ENCODE measurements at places on chromosomes 16 and 17. TPM values are rescaled to one million over a fixed set of nuclear protein-coding genes. Genes with fewer than 3 reads are reported as not detected.

The ITGAE gene
- 14.8 TPM for total RNA-seq

The FOXJ1 gene
- not detected for total RNA-seq

The KCNH6 gene
- not detected for total RNA-seq

The KRTAP2-2 gene
- total RNA-seq = not detected

The MAP2K6 gene
- 2.8 TPM for total RNA-seq

- peak; percentile 57 for DNase-seq
These were observed 1.2 kb downstream of the CYBC1 start for GRCh38 chr17:82449131-82449882.

DNA sequence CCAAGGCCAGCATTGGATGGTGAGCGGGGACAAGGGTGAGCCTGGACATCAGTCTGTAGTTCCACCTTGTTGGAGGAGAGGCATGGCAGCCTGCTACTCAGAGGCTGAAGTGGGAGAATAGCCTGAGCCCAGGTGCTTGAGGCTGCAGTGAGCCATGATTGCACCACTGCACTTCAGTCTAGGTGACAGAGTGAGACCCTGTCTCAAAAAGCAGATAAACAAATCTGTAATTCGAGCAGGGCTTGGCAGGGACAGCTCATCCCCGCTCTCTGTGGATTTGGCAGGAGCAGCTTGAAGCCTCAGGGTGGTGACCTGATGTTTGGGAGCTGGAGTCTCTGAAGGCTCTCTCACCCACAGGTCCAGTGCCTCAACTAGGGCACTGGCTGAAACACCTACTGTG lies 38.6 kb upstream of the ZCCHC14 start:
- no peak for DNase-seq

DNA sequence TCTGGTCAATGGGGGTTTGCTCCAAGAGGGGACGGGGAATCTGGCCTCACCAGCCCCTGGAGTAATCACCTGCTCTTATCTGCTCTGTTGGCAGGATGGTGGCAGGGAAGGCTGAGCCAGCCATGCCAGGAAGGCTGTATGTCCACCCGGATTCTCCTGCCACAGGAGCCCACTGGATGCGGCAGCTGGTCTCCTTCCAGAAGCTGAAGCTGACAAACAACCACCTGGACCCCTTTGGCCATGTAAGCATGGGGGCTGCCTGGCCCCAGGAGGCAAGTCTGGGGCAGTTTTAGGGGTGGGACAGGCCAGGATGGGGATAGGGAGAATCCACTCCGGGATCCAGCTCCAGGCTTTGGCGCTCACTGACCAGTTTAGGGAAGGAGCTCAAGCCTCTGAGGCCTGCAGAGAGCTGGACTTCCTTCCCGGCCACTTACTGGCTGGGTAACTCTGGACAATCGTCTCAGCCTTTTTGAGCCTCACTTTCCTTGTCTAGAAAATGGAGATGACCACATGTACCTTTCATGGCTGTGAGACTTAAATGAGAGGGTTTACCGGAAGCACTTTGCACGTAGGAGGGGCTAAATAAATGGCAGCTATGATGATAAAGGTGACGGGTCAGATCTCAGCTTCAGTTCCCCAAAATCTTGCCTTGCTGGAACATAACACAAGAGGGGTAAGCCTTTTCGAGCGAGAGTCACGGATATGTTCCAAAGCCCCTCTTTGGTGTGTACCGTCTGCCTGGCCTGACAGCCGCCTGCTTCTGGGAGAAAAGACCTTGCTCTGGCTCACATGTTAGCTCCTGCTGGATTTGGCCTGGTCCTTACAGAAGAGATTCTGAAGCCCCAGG lies 15.4 kb downstream of the TBX4 start:
- DNase-seq = peak; percentile 54

GRCh38 chr17:44074231-44074910 lies 3.8 kb downstream of the G6PC3 start:
- no peak for DNase-seq

GRCh38 chr17:80720610-80721577 lies 176.3 kb downstream of the RPTOR start:
- DNase-seq = no peak

DNA sequence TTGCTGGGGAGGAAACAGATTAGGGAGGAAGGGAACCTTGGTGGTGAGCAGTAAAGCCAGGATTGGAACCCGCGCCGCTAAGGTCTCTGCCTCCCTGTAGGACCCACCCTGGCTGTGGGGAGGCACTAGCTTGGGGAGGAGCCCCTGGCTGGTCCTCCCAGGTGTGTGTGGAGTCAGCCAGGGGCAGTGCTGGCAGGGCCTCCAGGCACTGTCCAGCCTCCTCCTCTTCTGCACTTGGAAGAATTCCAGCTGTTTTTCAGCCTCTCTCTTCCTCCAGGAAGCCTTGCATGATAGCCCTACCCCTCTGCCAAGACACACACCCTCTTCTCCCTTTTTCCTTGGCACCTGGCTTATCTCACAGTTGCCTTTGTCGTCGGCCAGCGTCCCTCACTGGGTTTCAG lies 34.8 kb downstream of the TMEM235 start:
- peak; percentile 21 for DNase-seq

- no peak for DNase-seq
These were observed 32.1 kb downstream of the ABR start for GRCh38 chr17:1147664-1148063.

DNA sequence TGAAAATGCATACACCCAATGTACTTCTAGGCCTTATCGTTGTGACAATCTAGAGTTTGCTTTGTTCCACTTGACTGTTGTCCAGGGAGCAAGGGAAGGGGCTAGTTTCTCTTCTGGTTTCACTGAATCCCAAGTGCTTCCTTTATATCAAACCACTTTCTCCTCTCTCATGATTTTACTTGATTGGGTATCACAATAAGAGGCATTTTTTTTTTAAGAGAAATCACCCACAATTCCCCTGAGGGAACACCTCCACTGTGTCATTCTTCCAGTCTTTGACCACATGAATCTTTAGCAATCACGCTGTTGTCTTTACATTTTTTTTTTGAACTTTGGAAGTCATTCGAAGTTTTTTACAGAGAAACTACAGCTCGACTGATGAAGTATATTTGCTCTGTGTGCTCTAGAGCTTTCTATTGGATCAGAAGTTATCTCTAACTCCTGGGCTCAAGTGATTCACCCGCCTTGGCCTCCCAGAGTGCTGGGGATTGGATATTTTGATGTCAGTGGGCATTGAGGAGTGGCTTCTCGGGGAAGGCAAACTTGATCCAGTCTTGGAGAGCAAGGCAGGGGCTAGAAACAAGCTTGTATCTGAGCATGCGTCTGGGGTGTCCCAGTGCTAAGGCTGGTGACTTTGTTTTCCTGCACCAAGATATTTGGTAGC lies 3.0 kb downstream of the CDH1 start:
- no peak for DNase-seq

DNA sequence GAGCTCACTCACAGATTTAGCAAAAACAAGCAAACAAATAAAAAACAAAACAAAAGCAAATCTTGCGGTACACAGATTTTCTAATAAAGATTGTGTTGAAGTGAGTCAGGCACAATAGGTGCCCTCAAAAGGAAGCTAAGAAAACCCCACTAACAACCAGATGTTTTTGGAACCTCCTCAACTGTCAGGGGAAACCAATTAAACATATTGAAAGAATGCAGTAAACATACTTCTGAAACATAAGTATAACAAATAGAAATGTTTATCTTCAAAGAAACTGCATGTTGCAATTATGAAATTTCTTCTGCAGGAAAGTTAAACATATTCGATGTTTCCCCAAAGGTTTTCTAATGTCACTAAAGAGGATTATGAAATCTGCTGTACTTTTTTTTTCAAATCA lies 110.5 kb upstream of the CORO6 start:
- no peak for DNase-seq

- DNase-seq = no peak
These were observed 863.5 kb upstream of the CDH8 start for GRCh38 chr16:62899737-62900136.

DNA sequence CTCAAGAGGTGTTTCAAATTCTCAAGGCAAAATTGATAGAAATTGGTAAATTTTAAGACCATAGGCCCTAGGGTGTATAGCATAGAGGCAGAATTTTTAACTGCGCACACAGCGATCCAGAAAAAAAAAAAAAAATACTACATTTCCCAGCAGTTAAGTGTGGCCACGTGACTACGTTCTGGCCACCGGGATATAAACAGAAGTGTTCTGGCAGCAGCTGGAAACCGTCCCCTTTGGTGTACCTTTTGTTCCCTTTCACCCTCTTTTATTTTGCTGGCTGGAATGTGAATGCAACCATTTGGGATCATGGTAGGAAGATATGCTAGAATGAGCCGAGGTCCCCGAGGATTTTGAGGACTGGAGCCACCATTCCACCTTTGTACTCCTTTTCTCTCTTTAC lies 52.7 kb upstream of the AKAP1 start:
- peak; percentile 62 for DNase-seq

DNA sequence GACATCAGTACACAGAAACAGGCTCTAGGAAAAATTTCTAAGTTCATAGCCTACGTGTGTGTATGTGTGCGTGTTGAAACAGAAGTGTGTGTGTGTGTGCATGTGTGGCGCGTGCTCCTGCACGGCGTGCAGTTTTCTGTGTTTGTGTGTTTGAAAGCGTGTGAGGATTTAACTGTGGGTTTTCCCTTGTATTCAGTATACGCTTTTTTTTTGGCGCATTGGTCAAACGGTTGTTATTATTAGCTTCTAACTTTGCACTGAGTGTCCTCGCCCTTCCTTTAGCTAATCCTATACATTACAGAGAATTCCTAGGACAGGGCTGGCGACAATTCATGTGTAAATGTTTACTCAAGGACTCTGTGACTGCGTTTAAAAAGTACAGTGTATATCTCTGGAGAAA lies 23.0 kb downstream of the TMC6 start:
- no peak for DNase-seq

DNA sequence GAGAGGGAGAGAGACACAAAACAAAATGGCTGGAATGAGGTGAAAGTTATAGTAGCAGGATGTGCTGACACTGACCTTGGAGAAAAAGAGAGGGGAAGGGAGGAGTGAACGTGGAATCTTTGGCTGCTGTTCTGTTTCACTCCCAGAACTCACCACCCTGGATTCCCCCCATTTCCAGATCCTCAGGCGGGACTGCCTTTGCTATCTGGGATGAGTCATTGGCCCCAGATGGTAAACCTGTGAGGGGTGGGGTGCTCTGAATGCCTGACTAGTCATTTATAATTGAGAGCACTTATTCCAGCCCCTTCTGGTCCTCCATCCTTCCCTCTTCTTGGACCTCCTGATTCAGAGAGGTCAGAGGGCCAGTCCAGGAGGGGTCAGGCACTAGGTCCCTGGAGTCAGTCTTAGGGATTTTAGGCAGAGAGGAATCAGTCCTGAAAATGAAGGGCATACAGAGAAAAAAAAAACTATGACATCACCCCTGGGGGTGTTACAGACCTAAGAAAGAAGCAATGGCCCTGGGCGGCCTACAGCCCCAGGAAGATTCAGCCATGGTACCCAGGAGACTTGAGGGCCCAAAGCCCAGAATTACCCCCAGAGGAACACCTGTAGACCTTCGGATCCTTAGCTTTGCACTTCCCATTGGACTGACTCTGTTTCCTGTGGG lies 2.2 kb upstream of the ZG16 start:
- DNase-seq = no peak

DNA sequence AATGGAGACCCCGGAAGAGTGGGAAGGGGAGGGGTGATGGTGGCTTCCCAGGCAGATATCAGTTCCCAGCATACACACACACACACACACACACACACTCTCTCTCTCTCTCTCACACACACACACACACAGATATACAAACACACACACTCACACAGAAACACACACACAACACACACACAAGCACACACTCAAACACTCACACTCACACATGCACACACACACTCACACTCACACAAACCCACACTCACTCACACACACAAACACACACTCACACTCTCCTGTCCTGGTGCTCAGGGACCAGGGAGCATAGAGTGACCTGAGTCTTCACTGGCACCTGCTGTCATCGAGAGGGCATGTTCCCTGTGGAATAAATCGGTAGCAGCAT lies 5.6 kb downstream of the CA4 start:
- DNase-seq = no peak

GRCh38 chr16:546909-547770 lies 13.1 kb upstream of the PRR35 start:
- peak; percentile 81 for DNase-seq

- DNase-seq = no peak
These were observed 231.8 kb upstream of the MON1B start for GRCh38 chr16:76959166-76959565.

DNA sequence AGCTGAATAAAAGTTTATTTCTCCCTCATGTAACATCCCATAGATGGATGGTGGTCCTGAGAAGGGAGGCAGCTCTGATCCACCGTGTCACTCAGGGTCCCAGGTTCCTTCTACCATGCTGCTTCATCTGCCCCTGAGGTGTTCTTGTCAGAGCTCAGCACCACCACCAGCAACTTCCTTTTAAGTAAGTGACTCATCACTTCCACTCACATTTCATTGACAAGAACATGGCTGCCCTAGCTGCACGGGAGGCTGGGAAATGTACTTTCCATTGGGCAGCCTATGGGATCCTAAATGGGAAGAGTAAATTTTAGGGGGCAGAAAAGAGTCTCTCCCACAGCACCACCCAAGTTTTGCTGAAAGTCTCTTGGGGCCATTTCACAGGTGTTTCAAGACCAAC lies 134.7 kb downstream of the USP31 start:
- no peak for DNase-seq

GRCh38 chr16:56728980-56729734 lies 772 bp upstream of the NUP93 start:
- no peak for DNase-seq

GRCh38 chr16:72427783-72428331 lies 255.9 kb upstream of the PMFBP1 start:
- DNase-seq = no peak

DNA sequence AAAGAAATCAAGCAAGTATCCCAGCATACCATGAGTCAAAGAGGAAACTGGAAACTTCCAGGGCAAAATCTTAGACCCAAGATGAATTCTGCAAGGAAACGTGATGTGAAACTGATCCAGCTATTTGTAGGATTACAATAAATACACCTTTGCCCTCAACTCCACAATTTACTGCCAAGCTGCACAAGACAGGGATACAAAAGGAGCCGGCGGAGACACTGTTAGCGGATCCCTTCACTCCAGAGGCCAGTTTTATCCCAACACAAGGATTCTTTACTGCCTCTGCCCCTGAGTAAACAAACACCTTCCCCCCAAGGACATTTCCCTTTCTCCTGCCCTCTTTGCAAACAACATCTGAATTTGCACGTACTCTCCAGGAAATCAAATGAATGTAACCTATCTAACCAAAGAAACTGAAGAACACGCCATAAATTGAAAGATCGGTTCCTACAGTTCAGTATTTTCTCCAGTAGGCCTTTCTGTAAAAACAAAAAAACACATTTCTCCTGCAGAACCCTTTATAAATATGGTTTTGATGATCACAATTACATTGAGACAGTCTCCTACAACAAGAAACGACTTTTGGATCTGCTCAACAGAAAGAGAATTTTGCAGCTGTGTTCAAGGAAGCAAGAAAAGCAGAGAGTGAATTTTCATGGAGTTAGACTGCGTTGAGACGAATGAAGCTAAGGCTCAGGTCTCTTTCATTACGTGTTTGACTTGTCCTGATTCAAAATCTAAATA lies 1.4 kb upstream of the CBX2 start:
- no peak for DNase-seq
